ENCODE measurements at places on chromosomes 13 and 19.

GRCh38 chr19:9947441-9947840, 11.1 kb upstream of the OLFM2 start:
- DNase-seq: no peak

DNA sequence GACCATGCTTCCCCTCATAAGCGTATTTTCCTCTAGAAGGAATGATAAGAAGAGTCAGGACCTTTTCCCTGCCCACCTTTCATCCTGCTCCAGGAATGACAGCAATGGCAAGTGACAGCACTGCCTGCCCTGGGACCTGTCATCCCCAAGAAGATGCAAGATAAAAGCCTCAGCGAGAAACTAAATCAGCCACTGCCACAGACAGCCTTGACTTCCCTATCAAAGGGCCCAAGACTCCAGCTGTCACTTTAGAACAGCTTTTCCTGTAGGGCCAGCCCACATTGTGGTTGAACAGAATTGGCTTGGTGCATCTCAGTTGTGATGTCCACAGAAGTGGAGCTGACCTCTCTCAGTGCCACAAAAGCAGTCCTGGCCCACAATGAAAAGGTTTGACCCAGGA, 1.1 kb downstream of the RAB8A start:
- DNase-seq: no peak

DNA sequence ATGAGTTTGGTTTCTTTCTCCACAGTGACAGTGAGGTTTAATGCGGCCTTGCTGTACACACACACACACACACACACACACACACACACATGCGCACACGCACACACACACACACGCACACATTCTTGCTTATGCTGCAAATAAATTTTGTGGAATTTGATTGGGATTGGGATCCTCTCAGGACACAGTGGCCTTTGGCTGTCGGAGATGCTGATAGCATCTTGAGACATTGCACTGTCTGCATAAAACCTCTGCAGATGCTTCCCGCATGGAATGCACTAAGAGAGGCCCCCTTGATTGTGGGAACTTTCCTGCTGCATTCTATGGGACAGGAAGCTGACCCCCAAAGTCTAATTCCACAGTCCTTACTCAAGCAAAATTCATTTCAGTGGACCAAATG, 145.6 kb downstream of the FLT1 start:
- DNase-seq: no peak

GRCh38 chr19:10681658-10682057, 19.6 kb upstream of the QTRT1 start:
- no peak for DNase-seq

- no peak for DNase-seq
Observed at GRCh38 chr13:109101550-109102144, 472.2 kb downstream of the MYO16 start.

DNA sequence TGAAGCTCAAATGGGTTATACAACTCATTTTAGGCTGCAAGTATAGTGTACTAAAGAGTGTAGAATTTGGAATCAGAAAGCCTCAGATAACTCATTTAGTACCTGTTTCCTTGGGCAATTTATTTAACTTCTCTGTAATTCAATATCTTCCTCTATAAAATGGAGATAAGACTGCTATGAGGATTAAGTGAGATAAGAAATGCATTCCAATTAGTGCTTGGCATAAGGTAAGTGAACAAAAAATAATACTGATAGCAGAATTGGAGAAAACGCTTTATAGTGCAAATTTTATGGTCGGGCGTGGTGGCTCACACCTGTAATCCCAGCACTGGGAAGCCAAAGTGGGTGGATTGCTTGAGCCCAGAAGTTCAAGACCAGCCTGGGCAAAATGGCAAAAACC, 25.0 kb downstream of the DACH1 start:
- DNase-seq: no peak

- no peak for DNase-seq
Observed at GRCh38 chr19:43354305-43354627, 780 bp downstream of the CD177 start.

DNA sequence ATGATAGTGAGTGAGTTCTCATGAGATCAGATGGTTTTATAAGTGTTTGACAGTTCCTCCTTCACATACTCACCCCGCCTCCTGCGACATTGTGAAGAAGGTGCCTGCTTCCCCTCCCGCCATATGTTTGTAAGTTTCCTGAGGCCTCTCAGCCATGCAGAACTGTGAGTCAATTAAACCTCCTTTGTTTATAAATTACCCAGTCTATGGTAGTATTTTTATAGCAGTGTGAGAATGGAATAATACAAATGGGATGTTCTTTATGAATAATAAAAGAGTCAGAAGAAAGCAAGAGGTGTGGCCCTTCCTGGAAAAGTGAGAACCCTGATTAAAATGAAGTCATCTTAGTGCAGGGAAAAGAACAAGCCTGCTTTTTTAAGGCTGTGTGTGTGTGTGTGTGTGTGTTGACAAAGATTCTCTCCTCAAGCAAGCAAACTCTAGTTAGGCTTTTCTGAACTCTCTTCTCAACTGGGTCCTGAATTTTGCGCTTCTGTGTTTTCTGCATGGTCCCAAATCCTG, 18.8 kb upstream of the ARGLU1 start:
- no peak for DNase-seq

DNA sequence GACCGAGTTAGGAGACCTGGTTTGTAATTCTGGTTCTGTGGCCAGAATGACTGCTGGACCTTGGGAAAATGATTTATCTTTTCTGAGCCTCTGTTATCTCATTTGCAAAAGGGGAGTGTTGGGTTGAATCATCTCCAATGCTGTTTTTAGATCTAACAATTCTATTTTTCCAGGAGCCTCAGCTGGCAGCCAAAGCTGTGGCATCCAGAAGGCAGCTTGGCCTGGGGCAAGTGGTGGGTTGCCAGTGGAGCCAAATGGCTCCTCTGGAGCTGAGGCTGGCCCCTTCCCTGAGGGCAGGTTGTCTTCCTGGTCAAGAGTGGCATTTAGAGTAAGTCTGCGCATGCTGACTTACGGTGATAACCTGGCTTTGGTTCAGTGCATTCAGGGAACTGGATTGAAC, 21.3 kb downstream of the B3GLCT start:
- no peak for DNase-seq

GRCh38 chr13:33745370-33746324, 72.3 kb upstream of the RFC3 start:
- peak; percentile 85 for DNase-seq

GRCh38 chr13:84139561-84140158, 257.4 kb upstream of the SLITRK1 start:
- no peak for DNase-seq

DNA sequence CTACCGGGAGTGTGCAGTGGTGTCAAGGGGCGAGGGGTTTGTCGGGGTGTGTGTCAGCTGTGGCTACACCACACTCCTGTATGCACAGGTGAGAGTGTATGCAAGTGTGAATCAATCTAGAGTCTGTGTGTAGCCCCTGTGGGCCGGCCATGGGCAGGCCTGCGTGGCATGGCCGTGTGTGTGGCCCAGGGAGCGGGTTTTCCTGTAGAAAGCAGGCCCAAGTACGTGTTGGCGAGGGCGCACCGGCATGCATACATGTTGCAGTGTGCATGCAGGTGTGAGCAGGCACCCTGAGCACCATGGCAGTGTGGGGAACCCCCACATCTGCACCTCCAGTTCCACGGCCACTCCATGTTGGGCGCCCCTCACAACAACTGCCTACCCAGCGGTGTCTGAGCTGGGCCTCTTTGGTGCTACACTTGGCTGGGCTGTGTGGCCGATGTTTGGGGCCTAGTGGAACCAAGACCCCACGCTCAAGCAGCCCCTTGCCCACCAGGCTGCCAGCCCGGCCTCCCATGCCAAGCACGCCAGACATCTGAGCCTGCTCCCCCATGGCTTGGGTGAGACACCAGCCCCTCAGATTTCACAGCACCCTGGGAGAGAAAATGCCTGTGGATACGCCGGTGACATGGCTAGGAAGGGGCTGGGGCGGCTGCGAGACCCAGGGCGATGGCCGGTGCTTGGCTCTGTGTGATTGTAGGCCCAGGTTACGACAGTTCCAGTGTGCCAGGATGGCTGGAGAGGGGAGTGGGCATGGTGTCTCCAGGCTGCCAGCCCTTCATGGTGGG, 2.1 kb downstream of the NFIX start:
- no peak for DNase-seq

DNA sequence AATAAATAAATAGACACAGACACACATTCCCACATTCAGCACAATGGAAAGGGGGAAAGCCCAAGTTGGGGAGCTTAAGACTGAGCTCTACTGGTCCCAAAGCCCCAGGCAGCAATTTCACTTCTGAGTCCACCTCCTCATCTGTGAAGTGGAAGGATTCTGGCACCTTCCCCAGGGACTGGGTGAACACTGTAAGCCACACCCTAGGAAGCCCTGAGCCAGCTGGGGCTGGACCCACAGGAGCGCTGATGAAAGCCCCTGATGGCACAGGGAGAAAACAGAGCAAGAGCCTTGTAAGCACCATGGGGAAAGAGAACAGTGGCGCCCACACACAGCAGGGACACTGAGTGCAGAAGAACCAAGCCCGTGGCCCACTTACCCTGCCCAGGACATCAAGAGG, 37.8 kb downstream of the EPS15L1 start:
- no peak for DNase-seq

DNA sequence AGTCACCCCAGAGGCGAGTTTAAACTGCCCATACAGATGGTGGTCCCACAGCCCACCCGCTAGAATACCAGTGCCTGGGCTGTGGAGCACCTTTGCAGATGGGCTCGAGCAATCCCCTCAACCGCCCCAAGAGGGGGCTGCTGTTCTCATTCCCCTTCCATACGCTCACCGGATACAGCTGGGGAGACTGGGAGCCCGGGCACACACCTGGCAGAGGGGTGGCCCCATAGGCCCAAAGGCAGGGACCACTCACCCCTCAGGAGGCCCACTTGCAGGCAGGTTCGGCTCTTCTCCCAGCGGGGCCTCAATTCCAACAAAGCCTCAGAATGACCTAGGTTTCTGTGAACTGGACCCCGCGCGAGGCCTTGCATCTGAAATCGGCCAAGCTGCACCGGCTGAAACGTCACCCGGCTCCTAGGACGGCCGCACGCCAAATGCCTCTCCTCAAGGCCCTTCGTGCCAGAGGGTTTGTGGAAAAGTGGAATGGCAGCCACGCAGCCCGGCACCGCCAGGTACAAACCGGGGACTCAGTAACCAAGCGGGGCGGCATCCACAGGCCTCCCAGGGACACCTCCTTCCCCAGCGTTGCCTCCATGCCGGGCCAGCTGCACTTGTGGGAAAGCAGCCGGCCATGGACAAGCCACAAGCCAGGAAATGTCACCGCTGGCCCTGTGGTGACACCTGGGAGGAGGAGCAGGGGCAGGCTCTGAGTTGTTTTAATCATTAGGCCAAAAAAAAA, 18.7 kb downstream of the MLLT1 start:
- no peak for DNase-seq

GRCh38 chr13:65892859-65893258, 1337.3 kb downstream of the PCDH9 start:
- DNase-seq: no peak

DNA sequence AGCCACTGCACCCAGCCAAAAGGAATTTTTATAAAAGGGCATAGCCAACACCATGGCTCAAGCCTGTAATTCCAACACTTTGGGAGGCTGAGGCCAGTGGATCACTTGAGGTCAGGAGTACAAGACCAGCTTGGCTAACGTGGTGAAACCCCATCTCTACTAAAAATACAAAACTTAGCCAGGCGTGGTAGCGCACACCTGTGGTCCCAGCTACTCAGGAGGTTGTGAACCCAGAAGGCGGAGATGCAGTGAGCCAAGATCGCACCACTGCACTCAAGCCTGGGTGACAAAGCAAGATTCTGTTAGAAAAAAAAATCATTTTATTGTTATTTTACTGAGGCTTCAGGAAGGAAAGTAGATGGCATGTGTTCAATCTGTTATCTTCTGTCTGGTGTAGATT, 31.3 kb upstream of the FOXO1 start:
- no peak for DNase-seq

GRCh38 chr13:60080850-60081249, 82.9 kb downstream of the DIAPH3 start:
- DNase-seq: no peak

- DNase-seq: no peak
Observed at GRCh38 chr19:1421958-1422305, 14.5 kb downstream of the DAZAP1 start.

- DNase-seq: peak; percentile 7
Observed at GRCh38 chr19:47284324-47284899, 9.7 kb downstream of the INAFM1 start.

- no peak for DNase-seq
Observed at GRCh38 chr13:73911361-73911760, 222.8 kb downstream of the KLF12 start.

- DNase-seq: peak; percentile 89
Observed at GRCh38 chr19:48551437-48552302, at the start of gene SULT2B1. Gene SULT2B1, plus strand, starts transcription at chr19:48552172. Its CDS starts 81 bp downstream, at chr19:48552253.

DNA sequence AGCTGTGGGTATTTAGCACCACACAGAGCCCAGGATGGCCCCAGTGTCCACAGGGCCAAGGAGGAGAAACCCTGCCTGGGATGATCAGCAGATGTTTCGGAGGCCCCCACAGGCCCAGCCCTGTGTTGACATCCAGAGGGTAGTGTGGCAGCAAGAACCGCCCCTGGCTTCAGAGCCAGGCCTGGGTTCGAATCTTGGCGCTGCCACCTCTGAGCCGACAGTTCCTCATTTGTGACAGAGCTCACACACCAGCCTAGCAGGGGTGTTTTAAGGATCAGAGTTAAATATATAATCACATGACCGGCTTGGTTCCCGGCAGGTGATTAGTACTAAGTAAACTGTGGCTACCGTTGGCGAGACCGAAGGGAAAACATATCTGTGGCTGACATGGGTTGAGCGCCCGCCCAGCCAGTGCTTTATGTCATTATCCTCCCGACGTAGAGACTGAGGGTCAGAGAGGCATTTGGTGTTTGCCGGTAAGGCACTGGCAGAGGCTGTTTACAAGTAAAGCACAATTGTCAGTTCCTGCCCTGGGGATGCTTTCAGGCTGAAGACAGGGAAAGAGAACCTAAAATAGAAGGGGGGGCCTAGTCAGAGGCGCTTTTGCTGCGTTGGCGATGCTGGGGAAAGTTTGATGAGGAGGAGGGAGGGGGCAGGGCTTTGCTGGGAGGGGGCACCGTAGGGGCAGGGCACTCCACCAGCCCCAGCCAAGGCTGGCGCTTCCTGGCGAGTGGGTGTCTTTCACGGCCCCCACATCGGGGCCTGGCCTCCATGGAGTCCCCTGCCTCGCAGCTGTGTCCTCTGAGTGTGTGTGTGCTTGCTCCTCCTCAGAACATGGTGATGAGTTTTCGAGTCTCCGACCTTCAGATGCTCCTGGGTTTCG, 4.8 kb downstream of the PIAS4 start:
- peak; percentile 76 for DNase-seq

- no peak for DNase-seq
Observed at GRCh38 chr19:17091758-17092333, 16.3 kb downstream of the MYO9B start.

DNA sequence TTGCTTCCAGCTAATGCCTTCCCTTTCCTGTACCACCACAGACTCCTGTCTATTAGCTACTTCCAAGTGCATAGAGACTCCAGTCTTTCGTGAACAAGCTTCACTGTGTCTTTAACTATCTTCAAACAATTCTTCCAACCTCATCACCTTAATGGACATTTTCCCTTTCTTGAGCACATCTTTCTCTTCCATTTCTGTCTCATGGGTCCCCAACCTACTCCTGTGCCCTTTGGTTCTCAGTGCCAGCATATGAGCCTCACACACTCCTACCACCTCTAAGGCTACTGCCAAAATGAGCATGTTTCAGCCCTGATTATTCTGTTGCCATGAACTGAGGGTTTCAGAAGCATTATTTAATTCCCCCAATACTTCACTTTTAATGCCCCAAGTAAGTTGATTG, 360.3 kb downstream of the GPC5 start:
- DNase-seq: no peak

GRCh38 chr19:58398545-58398944, 3.1 kb downstream of the RNF225 start:
- DNase-seq: no peak

- no peak for DNase-seq
Observed at GRCh38 chr13:59480396-59481259, 683.1 kb downstream of the DIAPH3 start.

- no peak for DNase-seq
Observed at GRCh38 chr19:1942934-1943555, 2.1 kb downstream of the CSNK1G2 start.

Data from NCI-H774 (cell line).